ENCODE measurements at places on chromosomes 13 and 19.
A peak's percentile ranks its signal among the peaks of the same experiment; 100 is the strongest.

DNA sequence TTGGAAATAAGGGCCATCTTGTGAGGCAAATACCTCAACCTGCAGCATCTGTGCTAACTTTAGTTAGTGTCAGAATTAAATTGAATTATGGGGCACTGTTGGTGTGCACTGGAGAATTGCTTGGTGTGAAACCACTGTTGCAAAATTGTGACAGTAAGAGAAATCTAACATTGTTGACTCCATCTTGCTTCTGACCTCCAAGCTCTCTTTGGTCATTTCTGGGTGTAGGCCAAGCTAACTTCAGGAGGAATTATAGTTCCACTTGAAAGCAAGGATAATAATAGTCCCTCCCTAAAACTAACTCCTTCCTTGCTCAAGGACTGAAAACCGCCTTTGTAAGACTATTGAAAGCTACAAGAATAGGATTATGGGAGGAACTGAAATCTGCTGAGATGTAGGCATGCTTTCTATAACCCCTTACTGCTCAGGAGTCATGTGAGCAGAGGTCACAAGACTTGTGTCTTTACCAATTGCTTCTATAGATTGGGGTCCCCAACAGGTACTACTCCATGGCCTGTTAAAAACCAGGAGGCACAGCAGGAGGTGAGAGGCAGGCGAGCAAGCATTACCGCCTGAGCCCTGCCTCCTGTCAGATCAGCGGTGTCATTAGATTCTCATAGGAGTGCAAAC lies 24.9 kb upstream of the GAS6 start:
- DNase-seq = no peak

DNA sequence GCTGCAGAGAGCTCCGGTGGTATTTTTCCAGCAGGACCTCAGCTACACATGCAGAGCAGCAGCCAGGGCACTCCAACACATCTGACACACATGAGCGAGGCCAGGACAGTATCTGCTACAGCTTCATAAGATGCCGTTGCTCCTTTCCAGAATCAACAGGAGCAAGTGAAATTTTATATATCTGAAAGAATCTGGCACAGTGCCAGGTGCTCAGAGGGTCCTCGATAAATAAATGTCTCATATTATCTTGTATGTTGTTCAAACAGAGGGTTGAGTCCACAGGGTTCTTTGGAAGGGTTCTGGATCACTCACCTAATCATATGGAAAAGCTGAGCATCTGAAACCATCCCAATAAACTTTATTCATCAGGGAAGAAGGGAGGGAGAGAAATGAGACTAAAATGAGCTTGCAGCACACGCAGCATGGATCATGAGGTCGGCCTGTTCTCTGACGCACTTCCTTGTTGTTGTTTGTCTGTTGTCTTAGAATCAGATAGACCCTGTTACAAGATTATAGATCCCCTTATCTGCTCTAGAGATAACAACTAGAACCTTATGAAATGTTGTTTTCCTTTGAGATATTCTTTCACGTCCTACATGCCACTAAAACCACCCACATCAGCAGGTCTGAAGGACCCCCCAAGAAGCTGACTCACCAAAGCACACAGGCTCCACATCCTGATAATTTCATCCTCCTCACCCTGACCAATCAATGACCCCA lies 3.2 kb upstream of the METTL21C start:
- no peak for DNase-seq

DNA sequence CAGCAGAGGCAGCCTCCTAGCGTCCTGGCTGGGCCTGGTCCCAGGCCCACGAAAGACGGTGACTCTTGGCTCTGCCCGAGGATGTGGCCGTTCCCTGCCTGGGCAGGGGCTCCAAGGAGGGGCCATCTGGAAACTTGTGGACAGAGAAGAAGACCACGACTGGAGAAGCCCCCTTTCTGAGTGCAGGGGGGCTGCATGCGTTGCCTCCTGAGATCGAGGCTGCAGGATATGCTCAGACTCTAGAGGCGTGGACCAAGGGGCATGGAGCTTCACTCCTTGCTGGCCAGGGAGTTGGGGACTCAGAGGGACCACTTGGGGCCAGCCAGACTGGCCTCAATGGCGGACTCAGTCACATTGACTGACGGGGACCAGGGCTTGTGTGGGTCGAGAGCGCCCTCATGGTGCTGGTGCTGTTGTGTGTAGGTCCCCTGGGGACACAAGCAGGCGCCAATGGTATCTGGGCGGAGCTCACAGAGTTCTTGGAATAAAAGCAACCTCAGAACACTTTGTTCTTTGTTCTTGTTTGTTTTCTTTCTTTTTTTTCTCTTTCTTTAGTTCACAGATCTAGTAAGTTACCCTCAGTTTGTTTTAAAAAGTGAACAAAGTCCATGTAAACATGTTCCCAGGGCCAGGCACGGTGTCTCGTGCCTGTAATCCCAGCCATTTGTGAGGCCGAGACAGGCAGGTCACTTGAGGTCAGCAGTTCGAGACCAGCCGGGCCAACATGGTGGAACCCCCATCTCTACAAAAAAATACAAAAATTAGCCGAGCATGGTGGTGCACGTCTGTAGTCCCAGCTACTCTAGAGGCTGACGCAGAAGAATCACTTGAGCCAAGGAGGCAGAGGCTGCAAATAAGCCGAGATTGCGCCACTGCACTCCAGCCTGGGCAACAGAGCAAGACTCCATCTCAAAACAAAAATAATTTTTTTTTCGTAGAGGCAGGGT lies 10.2 kb downstream of the ANGPTL4 start:
- DNase-seq = no peak

- no peak for DNase-seq
These were observed 175.0 kb downstream of the STK24 start for GRCh38 chr13:98401934-98402333.

- no peak for DNase-seq
These were observed 102.0 kb downstream of the STARD13 start for GRCh38 chr13:33183431-33184111.

GRCh38 chr13:71864094-71864985 lies 2.7 kb downstream of the DACH1 start:
- peak; percentile 84 for DNase-seq

GRCh38 chr13:102147353-102147752 lies 254.5 kb downstream of the FGF14 start:
- no peak for DNase-seq

DNA sequence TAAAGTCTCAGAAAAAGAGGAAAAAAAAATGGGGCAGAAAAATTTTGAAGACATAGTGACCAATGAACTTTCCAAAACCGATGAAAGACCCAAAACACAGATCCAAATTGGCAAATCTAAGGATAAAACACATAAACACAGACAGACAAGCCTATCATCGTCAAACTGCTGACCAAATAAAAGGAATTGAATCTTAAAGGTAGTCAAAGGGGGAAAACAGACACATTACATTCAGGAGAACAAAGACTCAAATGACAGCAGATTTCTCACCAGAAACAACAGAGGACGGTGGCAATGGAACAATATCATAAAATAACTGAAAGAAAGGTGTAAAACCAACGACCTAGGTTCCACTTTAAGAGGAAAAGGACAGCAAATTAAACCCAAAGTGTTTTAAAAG lies 10.2 kb downstream of the RBM26 start:
- no peak for DNase-seq

DNA sequence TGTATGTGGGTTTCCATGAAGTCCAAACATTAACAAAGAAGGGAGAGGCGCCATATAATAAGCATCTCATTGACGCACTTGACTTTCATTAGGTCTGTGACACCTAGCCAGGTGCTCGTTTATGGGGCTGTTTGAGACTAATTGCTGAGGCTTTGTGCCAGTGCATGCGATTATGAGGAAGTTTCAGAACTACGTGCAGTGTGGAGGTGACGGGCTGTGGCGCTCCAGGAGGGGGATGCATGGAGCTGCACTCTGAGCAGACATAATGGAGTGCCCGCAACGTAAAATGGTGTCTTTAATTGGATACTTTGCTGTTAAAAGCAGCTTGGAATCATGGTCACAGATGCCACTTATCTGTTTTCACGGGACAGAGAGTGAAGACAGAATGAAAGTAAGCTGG lies 223.2 kb downstream of the FGF9 start:
- no peak for DNase-seq

DNA sequence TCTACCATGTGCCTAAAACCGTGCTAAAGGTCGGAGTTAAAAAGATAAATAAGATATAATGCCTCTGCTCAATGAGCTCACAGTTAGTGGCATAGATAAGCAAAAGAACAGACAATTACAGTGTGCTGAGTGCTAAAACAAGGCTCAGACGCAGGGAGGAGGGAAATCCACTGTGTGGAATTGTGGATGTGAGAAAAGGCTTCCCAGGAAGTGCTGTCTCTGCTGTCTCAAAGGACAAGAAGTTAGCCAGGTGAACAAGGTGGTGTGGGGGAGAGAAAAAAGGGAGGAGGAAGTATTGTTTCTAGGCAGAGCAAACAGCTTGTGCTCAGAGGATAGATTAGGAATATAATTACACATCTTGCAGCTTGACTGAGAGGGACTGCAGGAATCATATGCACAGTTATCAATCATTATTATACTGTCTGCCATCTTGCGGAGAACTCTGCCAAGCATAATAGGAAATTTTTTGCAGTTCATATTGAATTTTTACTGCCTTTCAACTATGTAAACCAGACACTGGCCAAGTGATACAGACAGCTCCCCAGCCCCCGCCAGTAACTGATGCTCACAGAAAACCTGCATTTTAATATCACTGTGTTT lies 9.3 kb downstream of the C13orf42 start:
- DNase-seq = no peak

DNA sequence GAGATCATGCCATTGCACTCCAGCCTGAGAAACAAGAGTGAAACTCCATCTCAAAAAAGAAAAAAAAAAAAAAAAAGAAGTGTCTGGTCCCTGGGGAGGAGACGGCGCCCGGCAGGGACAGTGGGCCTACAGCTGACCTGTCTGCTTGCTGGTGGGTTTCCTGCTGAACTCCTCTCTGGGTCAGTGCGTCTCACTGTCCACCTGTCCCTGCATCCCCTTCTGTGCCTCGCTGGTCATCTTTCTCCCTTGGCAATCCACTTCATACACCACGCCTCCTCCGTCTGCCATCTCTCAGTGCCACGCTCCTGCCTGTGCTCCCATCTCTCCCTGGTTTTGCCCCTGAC lies 63.4 kb downstream of the ACSBG2 start:
- DNase-seq = peak; percentile 38

GRCh38 chr19:54606891-54607784 lies 13.7 kb downstream of the LILRA1 start:
- no peak for DNase-seq

GRCh38 chr13:111370570-111371535 lies 50.4 kb downstream of the TEX29 start:
- DNase-seq = no peak

GRCh38 chr19:54429176-54429495 lies 13.9 kb downstream of the TTYH1 start:
- DNase-seq = no peak

GRCh38 chr13:98328511-98328910 lies 151.4 kb upstream of the RNF113B start:
- DNase-seq = no peak

DNA sequence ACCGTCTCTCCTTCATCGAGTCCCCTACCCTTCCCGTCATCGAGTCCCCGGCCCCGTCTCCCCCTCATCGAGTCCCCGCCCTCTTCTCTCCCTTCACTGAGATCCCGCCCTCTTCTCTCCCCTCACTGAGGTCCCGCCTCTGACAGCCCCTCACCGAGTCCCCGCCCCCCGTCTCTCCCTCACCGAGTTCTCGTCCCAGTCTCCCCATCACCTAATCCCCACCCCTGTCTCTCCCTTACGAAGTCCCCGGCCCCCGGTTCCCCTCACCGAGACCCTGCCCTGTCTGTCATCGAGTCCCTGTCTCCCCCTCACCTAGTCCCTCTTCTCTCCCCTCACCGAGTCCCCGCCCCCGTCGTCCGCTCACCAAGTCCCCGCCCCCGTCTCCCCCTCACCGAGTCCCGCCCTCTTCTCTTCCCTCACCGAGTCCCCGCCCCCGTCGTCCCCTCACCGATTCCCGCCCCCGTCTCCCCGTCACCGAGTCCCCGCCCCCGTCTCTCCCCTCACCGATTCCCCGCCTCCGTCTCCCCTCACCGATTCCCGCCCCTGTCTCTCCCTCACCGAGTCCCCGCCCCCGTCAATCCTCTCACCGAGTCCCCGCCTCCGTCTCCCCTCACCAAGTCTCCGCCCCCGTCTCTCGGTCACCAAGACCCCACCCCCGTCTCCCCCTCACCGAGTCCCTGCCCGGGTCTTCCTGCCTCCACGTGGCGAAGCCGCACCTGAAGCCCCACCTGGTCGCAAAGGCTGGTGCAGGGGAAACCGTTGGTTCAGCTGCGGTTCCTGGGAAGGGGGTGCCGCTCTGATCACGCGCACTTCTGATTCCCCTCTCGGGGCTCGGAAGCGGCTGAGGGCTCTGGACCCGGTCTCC lies 23.9 kb upstream of the ZNF846 start:
- DNase-seq = peak; percentile 88

DNA sequence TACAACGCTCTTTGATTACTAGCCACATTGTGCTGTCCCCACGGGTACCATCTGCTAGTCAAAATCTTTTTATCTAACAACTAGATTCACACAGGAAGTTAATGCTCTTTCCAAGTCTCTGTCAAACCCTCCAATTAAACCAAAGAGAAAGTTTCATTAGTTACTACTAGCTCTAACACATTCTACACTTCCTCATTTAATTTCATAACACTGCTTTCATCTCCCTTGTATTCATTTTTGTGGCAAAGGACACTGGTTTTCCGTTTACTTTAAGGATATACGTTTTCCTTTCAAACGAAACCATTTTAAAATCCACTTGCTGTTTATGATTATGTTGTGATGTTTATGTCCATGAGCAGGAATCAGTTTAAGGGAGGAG lies 5.3 kb downstream of the DYRK1B start:
- no peak for DNase-seq

DNA sequence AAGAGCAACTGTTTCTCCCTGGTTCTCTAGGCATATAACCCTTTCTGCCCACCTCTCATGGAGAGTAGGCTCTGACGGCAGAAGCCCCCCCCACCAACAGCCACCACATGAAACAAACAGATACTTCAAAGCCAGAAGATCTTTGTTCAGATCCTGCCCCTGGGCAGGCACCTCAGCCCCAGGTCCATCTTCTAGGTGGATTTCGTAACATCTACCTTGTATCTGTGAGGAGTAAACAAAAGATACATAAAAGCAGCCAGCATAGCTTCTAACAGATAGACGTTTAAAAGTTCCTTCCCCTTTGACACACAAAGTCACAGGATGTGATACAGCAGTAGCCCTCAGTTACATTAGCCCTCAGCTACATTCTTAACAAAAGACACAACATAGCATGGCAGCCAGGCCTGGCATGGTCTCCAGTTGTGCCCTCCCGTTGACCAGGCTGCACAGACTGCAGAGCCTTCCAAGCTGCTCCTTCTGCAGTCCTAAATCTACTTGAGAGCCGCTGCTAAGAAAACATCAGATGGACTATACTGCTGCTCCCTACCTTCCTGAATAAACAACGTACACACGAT lies 35.4 kb downstream of the BRD4 start:
- DNase-seq = no peak

- DNase-seq = no peak
These were observed 625 bp downstream of the FBXL12 start for GRCh38 chr19:9818175-9818733.

- DNase-seq = no peak
These were observed 219.2 kb downstream of the ENOX1 start for GRCh38 chr13:43567608-43568007.

- no peak for DNase-seq
These were observed 425.1 kb downstream of the EFNB2 start for GRCh38 chr13:106110241-106110855.

GRCh38 chr19:29259153-29259552 lies 46.2 kb upstream of the UQCRFS1 start:
- no peak for DNase-seq

Data from NCI-H2171 (cell line).